ENCODE measurements at places on chromosomes 2 and 18. TPM values are rescaled to one million over a fixed set of nuclear protein-coding genes. Genes with fewer than 3 reads are reported as not detected.
A peak's percentile ranks its signal among the peaks of the same experiment; 100 is the strongest.

Gene OR6B2
- total RNA-seq: not detected

Gene LANCL1
- 31.7 TPM for total RNA-seq

DNA sequence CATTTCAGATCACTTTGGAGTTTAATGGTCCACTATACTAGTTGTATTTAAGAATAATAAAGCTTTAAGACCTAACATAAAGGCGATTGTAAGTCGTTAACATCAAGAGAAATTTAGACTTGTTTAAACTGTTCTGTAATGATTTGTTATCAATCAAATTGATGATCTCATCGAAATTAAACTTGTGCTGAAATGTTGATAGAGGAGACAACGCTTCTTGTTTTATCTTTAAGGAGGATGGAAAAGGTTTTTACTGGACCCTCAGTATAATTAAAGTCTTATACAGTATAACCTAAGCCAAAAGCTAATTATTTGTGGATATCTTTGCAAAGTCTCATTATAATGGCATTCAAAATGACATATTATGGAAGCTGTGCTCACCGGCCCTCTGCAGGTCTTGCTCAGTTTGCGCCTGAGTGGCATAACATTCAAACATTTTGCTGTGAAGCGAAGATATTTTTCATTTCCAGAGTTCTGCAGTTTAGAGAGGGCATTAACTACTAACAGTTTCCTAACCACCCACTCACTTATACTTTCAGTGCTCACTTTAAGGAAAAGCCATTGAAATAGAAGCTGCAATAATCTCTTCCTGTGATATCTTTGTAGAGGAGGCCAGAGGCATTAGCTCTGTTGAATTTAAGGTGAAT, 1.4 kb upstream of the SERTAD2 start:
- DNase-seq: peak; percentile 50

GRCh38 chr2:46123013-46123412, 174.2 kb upstream of the EPAS1 start:
- no peak for DNase-seq

GRCh38 chr2:121282800-121283385, 2.1 kb downstream of the TFCP2L1 start:
- no peak for DNase-seq

- no peak for DNase-seq
These were observed 16.5 kb upstream of the SLC16A14 start for GRCh38 chr2:230085201-230085600.

DNA sequence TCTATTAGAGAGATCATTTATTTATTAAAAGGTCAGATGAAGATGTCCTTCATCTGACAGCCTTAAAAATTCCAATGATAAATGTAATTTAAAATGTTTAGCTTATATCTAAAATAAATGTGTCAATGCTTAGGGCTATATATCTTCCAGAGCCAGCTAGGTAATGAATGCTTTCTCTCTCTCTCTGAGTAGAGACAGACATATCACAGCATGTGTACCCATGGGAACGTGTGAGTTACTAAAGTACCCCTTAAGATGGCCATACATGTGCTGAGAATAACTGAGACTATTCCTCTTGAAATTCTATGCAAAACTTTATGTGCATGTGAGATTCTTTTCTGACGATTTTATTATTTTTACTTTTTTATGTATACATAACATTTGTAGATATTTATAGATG, 420.9 kb upstream of the ST6GAL2 start:
- DNase-seq: no peak

GRCh38 chr2:190446750-190447516, 38.8 kb downstream of the MFSD6 start:
- DNase-seq: no peak

Data from activated CD8-positive, alpha-beta T cell treated with anti-CD3 and anti-CD28 coated beads, Interleukin-2, amount 10 ng/mL, durations not matched to agents 7 days and 5 days (primary cell).